Spleen (tissue), 13 donors: ENCODE measurements at places on chromosomes 12 and 14. TPM values are rescaled to one million over a fixed set of nuclear protein-coding genes. Genes with fewer than 3 reads are reported as not detected.

TC2N gene
- total RNA-seq: 43.3 TPM

ZFHX2 gene
- total RNA-seq: 1.2 TPM

RNFT2 gene
- total RNA-seq: 3.0 TPM

SPX gene
- total RNA-seq: 0.46 TPM

MTERF2 gene
- total RNA-seq: 9.3 TPM

C3AR1 gene
- total RNA-seq: 31.8 TPM

KRT77 gene
- not detected for total RNA-seq

NRIP2 gene
- 10.8 TPM for total RNA-seq

TAS2R42 gene
- not detected for total RNA-seq

FIGNL2 gene
- total RNA-seq: 1.6 TPM

KLHL33 gene
- total RNA-seq: not detected

PRICKLE1 gene
- 35.8 TPM for total RNA-seq

ZNF605 gene
- 12.5 TPM for total RNA-seq

ACSM4 gene
- not detected for total RNA-seq

RNASE7 gene
- not detected for total RNA-seq

IFT81 gene
- 6.3 TPM for total RNA-seq

RBP5 gene
- total RNA-seq: 106 TPM

IL23A gene
- 4.5 TPM for total RNA-seq

ASCL1 gene
- not detected for total RNA-seq

C1S gene
- 242 TPM for total RNA-seq

AVPR1A gene
- 0.92 TPM for total RNA-seq

SMCO3 gene
- 0.51 TPM for total RNA-seq

OR4E2 gene
- total RNA-seq: not detected

RTN1 gene
- total RNA-seq: 47.8 TPM

NR4A1 gene
- 57.0 TPM for total RNA-seq

ATL1 gene
- total RNA-seq: 3.2 TPM

CEBPE gene
- 0.77 TPM for total RNA-seq

CCDC198 gene
- total RNA-seq: not detected

LRRC23 gene
- total RNA-seq: 6.0 TPM

UNC79 gene
- total RNA-seq: not detected

RNASE3 gene
- 2.4 TPM for total RNA-seq

HDAC7 gene
- total RNA-seq: 74.9 TPM

RITA1 gene
- total RNA-seq: 15.6 TPM

C12orf50 gene
- not detected for total RNA-seq

IFNG-AS1 gene
- 7.6 TPM for total RNA-seq
